ENCODE measurements at places on chromosomes 2 and 18. TPM values are rescaled to one million over a fixed set of nuclear protein-coding genes. Genes with fewer than 3 reads are reported as not detected.

SCN2A gene
- total RNA-seq, result 0.42 TPM

FRZB gene
- 0.08 TPM for total RNA-seq

REG1B gene
- not detected for total RNA-seq

TUBB8B gene
- not detected for total RNA-seq

GALR1 gene
- not detected for total RNA-seq

IL1F10 gene
- 0.08 TPM for total RNA-seq

TSPYL6 gene
- not detected for total RNA-seq

TRIM43 gene
- total RNA-seq, result not detected

HOXD10 gene
- not detected for total RNA-seq

ARHGAP28 gene
- total RNA-seq, result 0.99 TPM

All from hair follicular keratinocyte (primary cell).